Stimulated activated CD8-positive, alpha-beta memory T cell treated with anti-CD3 and anti-CD28 coated beads, Interleukin-15, amount 100 ng/mL, for 4 hours (primary cell): ENCODE measurements at places on chromosomes 5 and 9.

- DNase-seq = no peak
These were observed 29.6 kb upstream of the UGCG start for GRCh38 chr9:111866976-111867375.

- no peak for DNase-seq
These were observed 10.8 kb downstream of the SPAAR start for GRCh38 chr9:35920051-35920620.

GRCh38 chr5:39164016-39164415, 55.3 kb downstream of the FYB1 start:
- DNase-seq = no peak

DNA sequence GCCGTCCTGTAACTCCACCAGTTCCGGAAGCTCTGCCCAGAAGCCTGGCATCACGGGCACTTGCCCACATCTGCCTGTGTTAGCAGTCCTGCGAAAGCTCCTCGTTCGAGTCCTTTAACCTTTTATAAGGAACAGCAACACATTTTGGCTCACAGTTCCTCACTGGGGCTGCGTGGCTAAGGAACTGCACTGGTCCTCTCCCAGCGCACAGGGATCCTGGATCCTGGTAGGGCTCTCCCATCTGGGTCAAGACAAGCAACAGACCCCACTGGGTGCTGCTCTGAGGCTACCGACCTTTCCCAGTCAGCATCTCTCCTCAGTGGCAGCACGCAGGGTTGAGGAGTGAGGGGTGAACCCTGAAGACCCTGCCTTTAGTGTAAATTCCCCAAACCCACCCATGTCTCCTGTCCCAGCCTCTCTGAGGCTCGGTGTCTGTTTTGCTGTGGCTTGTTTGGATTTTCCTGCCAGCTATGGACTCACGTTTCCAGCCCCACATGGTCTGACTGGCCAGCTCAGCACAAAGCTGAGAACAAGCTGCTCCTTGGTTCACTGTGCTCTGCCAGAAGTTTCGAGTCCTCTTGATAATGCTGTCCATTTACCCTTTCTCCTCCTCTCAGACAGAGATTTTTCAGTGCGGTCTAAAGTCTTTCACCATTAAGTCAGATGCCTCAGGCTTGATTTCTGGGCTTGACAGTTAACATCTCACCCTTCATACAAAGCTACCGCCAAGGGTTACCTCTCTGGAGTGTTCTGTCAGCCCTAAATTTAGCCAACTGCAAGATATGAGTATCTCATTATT, 80.0 kb downstream of the AK8 start:
- no peak for DNase-seq

DNA sequence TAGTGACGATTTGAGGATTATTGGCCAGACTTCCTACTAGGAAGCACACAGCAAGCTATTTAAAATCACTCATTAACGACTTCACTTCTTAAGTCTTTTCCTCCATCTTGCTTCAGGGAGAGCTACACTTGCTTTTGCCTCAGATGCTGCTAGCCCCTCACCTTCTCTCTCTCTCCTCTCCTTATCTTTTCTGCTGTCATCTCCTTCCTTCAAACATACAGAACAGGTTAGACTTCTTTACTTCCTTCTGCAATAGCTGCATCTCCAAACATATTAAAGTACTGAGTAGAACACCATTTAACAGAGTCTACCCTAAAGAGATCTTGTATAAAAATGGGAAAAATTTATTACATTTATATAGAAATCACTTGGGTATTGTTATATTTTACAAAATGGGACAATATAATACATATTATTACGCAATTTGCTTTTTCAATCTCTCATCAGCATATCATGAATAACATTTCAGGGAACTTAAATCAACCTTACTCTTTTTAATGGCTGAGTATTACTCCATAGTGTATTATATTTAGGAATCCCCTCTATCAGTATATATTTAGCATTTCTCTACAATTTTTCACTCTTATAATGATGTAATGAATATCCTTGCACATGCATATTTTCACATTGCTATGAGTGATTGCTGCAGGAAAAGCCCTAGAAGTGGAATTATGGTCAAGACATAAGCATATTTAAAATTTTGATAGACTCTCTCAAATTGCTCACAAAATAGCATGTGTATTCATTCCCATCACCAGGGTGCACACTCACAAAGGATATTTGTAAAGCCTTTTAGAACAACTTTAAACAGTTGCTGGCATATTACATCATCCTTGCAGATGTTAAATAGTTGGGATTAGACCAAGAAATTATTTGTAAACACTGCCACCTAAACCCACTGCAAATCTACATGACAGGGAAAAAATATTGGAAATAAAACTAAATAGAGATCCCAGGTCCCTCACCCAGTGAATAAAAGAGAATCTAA, 164.5 kb upstream of the NFIB start:
- DNase-seq = no peak

DNA sequence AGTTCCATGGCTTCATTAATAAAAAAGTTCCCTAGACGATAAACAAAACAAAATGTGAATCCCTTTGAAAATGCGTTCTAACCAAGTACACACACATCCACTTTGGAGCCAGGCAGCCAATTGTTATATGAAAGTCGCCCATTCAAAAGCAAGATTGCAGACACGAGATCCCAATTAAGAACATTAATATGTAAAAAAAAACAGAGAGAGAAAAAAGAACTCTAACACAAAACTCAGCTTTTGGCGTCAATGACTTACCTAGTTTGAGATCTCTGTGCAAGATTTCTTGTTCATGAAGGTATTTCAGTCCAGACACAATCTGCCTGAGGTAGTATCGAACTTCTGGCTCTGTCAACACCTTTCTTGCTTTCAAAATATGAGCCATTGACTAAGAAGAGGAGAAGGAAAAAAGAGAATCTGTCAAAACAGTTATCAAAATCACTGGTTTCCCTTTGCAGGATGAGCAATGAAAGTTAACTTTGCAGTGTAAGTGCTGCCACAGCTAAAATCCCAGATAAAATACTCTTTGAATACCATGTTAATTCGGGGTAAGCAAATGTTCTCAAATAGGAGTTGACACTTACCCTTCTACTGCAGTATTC, 1.6 kb downstream of the PLK2 start:
- no peak for DNase-seq

DNA sequence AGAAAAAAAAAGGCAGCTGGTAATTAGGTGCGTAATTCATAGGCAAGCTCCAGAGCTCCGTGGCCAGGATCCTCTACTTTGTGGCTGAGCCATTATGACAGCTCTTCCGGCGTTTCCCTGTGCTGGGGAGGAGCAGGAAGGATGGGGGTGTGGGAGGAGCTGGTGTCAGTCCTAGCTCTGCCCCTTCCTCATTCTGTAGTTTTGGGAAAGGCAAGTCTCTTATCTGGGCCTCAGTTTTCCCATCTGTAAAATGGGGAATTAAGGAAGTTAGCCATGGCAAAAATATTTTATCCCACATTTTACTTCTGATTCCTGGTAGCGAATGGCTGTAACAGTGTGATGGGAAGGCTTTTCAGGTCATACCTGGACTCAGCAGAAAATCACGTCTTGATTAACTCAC, 81.1 kb downstream of the SEC61B start:
- DNase-seq = no peak

DNA sequence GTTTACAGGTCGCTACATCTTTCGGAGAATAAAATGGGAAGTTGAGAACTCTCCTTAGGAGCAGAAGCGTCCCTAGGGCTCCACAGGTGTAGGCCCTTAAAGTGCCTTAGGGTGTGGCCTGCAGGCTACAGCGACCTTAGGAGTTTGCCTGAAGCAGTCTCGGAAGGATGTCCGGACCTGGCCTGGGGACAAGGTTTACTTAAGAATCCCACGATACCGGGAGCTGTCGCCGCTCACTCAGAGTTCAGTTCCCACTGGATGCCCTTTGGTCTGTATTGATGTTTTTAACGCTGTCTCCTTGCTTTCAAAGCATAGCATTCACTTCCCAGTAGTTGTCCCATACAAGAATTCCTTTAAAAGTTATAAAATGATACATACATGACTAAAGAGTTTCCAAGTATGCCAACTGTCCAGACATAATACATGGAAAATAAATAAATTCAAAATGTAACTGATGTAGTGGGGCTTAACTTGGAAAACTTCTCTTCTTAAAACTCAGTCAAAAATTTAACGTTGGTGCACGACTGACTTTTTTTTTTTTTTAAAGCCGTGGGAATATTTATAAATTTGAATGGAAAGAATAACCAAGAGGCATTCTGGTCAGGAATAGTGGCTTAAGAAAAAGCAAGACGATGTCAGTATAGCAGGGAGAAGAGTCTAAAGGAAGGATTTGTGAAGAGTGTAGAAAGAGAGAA, 848 bp downstream of the RAD50 start:
- no peak for DNase-seq

DNA sequence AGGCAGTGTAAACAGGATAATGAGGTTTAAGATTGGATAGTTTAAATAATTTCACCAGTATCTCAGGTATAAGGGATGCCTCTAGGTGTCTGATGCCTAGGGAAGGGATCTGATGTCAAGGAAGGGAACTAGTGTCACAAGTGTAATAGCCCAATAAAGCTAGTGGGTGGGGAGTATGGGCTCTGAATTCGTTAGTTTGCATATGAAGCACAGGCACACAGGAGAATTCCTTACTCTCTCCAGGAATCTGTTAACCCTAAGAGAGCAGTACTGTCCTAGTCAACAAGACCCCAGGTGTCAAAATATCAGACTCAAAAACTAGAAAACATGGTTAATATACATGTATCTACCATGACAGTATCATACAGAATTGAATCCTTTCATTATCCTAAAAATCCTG, 352.5 kb upstream of the CYLC2 start:
- no peak for DNase-seq

GRCh38 chr9:134551644-134552348, 89.8 kb upstream of the COL5A1 start:
- no peak for DNase-seq

DNA sequence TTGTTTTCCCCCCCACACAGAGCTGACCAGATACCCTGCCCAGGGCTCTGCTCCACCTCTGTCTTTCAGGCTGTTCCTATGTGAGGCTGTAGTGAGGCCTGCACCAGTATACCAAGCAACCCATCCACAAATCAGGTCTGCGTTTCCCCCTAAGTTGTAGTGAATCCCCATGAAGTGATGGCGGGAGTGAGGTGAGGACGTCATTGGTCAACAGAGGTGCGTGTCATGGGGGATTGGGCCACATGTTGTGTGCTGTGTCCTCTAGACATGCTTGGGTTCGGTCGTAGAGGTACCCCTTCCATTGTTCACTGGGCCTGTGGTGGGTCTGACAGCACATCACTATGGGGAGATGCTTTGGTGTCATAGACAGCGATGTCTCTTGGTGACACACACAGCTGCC, 184.6 kb downstream of the CACNA1B start:
- no peak for DNase-seq

GRCh38 chr5:10974850-10975249, 213.8 kb upstream of the DAP start:
- DNase-seq = no peak

DNA sequence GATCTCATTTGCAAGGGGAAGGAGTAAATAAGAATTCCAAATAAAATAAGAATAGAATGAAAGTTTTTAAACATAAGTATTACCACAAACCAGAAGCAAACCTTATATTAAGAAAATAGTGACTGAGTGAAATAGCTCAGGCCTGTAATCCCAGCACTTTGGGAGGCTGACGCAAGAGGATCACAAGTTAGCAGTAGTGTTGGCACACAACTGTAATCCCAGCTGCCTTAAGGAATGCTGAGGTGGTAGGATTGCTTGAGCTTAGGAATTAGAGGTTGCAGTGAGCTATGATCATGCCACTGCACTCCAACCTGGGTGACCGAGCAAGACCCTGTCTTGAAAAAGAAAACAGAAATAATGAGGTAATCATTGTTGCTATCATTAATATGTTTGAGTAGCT, 47.0 kb downstream of the APC start:
- DNase-seq = no peak

DNA sequence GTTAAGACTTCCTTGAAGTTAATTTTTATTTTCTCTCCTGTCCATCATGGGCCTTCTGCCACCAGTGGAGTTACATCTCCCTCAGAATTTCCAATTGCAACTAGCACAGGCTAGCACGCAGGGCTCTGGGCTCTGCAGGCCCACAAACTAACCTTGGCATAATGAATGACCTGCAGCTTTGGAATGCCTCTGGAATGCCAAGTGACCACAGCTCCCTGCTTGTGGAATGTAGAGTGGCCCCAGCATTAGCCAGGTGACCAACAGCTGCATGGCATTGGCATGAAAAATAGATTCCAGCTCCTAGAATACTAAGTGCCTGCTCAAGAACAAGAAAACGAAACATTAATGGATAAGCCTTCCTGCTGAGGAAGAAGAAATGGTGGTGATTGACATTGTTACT, 726.1 kb downstream of the BRINP1 start:
- DNase-seq = no peak

- DNase-seq = no peak
These were observed 266.3 kb downstream of the SEC61B start for GRCh38 chr9:99488131-99489059.

DNA sequence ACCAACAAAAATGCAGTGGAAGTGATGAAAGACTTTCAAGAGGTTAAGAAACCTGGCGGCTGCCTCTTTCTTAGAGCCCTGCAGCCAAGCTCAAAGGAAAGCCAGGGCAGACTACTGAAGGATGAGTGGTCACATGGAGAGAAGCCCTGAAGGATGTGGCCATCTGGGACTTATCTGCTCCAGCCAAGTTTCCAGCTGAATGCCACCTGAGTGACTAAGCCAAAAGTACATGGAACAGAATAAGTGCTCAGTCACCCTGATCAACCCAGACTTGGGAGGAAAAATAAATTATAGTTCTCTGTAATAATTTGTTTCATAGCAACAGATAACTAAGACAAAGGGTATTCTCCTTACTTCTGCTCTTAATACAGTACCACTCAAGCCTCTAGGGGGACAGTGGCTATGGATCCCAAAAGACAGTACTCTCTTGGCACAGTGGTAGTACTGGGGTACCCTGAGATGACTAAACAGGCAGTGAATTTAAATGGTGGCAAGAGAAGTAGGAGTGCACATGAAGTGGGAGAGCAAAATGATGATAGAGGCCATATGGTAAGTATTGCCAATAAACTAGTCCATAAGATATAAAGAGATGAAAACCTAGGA, 182.3 kb downstream of the ELAVL2 start:
- DNase-seq = no peak

GRCh38 chr5:143837306-143837848, 25.4 kb downstream of the HMHB1 start:
- DNase-seq = no peak

DNA sequence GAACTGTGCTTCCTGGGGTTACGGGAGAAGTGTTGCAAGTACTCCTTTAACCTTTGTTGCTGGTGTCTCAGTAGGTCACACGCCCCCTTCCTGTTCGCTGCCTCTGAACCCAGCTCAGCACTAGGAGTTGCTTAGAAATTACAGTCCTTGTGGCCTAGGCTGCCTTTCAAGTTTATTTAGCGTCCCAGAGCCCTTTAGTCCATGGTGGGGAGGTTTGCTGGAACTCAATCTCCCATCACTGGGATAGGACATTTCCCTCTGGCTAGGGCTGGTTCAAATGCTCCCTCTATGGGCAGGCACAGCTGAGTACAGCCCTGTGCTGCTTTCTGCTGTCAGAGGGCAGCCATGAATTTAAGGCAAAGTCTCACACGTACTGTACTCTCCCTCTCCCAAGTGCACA, 4.7 kb downstream of the IFNA8 start:
- DNase-seq = no peak

- DNase-seq = no peak
These were observed 34.8 kb upstream of the DENND1A start for GRCh38 chr9:123964761-123965160.

- DNase-seq = no peak
These were observed 96.5 kb upstream of the PHYKPL start for GRCh38 chr5:178328826-178329730.
